ENCODE measurements at places on chromosomes 5 and 9.

GRCh38 chr5:35145012-35145411 is 85.3 kb downstream of the PRLR start:
- DNase-seq: no peak

GRCh38 chr9:95901506-95901905 is 26.0 kb downstream of the ERCC6L2 start:
- DNase-seq: no peak

- DNase-seq: peak; percentile 68
Observed at GRCh38 chr5:128920345-128921215, 44.7 kb upstream of the SLC27A6 start.

DNA sequence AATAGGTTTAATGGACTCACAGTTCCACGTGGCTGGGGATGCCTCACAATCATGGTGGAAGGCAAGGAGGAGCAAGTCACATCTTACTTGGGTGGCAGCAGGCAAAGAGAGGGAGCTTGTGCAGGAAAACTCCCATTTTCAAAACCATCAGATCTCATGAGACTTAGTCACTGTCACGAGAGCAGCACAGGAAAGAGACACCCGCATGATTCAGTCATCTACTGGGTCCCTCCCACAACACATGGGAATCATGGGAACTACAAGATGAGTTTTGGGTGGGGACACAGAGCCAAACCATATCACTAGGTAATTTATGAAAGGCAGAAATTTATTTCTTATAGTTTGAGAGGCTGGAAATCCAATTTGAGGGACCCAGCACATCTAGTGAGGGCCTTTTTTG is 40.0 kb downstream of the MTREX start:
- no peak for DNase-seq

DNA sequence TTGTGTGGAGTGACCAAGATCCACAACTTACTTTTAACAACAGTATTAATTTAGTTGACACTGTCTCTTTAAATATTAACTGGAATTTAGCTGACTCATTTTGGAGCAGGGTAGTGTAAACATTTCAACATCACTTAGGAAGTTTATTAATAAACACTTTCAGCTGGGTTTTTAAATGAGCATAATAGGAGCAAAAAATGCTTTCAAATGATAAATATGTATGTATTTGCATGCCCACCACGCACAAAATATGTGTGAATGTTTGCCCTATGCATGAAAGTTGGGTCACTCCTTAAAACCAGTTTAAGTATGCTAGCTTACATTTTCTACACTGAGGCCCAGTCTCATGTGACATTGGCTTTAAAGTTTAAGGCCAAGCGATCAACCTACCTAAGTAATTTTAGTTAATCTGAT is 2.9 kb downstream of the ZFAND5 start:
- DNase-seq: no peak

DNA sequence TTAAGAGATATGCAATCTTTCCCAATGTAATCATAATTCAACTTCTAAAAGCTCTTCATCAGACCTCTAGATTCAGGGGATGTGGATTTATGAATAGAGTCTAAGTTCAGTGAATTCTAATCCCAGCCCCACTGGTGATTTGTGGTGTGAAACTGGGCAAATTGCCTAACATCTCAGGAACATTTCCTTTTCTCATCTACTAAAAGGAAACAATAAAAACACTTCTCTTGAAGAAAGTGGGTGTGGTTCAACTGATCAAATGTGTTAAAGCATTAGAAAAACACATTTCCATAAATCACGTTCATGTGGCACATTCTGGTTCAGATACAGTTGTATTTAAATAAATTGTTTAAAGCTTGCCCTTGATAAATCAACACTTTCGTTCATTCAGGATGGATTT is 631.7 kb upstream of the CDH6 start:
- no peak for DNase-seq

DNA sequence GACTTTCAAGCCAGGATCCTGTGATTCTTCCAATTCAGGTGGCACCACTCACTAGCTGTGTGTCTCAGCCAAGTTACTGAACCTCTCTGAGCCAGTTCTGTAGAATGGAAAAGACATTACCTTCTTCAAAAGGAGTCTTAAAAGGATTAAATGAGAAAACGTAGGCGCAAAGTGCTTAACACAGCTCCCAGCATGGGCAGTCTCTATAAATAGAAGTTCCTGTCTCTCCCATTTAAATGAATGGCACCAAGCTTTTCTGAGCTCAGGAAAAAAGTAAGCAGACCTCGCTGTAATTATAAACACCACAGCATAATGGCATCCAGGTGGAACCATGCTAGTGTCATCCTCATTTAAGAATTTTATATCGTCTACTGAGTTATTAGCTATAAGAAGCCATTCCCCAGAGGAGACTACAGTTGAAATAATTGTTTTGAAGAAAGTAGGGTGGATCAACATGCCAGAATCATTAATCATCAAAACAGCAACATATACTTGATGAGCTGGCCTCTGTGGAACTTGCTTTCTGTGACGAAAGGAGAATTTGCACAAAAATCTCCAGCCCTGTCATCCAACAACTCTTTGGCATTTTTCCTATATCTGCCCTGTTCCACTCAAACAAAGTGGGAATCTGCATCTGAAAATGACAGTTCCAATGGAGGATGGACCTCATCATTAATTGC is 188.9 kb downstream of the SPOCK1 start:
- peak; percentile 79 for DNase-seq

GRCh38 chr5:104412649-104413240 is 850.2 kb upstream of the NUDT12 start:
- DNase-seq: peak; percentile 3

DNA sequence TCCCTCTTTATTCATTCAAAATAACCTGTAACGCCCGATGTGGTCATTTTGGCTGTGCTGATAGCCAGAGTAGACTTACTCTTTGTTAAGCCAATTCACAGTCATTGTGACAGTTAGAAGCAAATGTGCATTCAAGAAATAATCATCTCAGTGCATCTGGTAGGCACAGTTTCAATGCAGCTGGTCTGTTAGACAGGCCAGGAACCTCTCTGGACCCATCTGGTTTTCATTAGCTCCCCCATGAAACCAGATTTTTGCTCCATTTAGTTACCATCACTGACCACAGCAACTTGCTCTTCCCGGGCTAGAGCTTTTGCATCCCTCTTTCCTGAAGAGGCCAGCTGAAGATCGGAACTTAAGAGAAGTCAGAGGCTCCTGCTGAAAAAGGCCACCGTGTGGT is 284.2 kb downstream of the NSG2 start:
- no peak for DNase-seq

GRCh38 chr5:99453196-99453595 is 524.4 kb upstream of the CHD1 start:
- no peak for DNase-seq

- DNase-seq: no peak
Observed at GRCh38 chr9:128215491-128216409, 12.6 kb downstream of the DNM1 start.

- peak; percentile 67 for DNase-seq
Observed at GRCh38 chr5:66207800-66208561, 63.9 kb downstream of the SREK1 start.

DNA sequence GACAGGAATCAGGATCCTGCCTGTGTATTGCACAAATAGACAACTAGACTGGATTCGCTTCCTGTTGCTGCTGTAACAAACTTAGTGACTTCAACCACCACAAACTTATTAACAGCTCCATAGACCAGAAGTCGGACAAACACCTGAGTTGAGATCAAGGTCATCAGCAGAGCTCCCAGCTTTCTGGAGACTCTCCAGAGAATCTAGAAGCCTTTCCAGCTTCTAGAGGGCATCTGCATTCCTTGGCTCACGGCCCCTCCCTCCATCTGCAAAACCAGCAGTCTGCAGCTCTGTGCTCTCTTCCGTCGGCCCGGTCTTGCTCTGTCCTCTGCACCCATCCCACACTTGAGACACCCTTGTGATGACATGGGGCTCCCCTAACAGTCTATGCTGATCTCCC is 99.1 kb downstream of the KCNT1 start:
- DNase-seq: no peak

DNA sequence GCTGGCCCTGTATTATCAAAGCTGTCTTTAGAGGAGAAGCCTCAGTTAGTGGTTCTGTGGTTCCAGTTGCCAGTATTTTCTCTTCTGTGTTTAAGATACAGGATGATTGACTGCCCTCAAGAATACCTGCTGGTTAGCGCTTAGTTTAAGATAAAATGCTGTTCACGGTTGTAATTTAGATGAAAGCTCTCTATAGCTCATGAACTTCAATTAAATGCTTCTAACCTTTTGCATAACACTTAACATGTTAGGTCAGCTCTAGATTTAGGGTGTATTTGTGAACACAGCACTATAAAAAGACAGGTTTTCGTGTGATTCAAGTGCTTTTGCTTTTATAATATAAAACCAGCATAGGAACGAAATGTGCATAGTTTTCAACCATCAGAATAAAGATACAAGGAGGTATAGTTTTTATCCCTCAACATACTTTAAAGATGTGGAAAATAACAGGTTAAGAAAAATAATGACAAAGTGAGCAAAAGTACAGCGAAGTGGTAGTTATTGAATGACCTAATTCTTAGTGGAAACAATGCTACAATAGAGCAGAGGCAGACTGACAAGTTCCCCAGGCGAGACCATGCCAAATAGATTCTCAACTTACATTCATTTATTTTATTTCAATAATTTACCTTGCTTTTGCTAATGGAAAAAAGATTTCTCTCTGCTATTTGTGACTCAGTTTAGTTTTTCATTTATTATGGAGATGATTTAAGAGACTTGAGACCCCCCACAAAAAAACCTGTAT is 602.6 kb upstream of the DMAC1 start:
- no peak for DNase-seq

- DNase-seq: no peak
Observed at GRCh38 chr5:150227606-150228273, 37.9 kb downstream of the SLC6A7 start.

DNA sequence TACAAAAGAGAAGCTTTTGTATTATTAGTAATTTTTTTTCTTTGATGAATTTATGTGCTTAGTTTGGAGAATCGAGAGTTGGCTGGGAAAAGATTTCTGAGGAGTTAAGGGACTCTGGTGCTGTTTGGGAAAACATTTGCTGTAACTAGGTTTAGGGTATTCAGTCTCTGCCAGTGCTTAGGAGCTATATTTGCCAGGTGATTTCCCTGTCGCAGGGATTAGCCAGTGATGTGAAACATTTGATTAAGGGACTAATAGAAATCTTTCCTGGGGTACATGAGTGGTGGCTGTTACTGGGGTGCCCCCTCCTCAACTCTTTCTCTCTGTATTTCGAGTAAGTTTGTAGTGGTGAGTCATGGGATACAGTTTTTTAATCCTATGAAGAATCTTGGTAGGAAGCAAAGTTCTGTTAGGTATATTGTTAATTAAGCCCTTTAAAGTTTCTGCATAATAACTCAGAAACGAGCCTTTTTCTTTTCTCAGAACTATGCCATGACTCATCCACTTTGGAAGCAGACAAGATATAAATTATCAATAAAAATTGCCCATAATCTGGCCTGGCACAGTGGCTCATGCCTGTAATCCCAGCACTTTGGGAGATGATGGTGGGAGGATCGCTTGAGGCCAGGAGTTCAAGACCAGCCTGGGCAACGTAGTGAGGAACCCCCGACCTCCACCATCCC is 18.6 kb downstream of the RGMB start:
- peak; percentile 72 for DNase-seq

DNA sequence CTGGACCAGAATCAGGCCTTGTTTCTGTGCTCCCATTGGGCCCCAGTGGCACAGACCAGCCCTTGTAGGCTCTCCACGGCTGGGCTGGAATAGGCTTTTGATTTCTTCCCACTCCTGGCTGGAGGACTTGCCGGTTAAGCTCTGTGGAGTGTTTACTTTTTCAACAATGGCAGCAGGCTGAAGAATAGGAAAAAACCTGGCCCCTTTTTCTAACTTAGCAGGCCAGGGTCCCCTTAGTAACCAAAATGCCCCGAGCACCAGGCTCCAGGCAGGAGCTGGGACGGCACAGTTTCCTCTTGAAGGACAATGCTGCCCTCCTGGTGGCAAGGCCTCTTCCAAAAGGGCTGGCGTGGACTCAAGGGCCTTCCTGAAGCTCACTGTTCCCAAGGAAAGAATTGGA is 230.3 kb downstream of the CRB2 start:
- DNase-seq: no peak

- no peak for DNase-seq
Observed at GRCh38 chr9:17521100-17521855, 57.6 kb upstream of the SH3GL2 start.

DNA sequence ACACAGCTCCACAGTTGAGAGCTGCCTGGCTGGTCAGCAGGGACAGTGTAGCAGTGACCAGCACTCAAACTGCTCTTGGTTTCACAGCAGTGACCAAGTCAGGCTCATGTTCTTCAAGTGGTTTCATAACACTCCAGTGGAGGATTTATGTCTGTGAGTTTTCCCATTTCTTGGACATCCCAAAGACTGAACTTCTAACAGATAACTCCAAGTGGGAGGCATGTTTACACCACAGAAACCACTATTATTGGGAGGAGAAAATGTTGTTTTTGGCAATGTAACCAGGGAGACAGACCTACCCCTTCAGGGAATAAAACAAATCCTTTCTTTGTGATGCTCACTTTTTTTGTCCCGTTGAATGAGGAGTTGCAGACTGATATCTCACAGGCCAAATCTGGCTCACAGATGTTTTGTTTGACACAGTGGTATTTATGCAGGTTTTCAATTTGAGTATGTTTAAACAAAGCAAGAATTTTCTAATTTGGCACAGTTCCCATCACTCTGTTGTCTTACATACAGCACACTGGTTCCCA is 141.5 kb downstream of the RMI1 start:
- DNase-seq: no peak

DNA sequence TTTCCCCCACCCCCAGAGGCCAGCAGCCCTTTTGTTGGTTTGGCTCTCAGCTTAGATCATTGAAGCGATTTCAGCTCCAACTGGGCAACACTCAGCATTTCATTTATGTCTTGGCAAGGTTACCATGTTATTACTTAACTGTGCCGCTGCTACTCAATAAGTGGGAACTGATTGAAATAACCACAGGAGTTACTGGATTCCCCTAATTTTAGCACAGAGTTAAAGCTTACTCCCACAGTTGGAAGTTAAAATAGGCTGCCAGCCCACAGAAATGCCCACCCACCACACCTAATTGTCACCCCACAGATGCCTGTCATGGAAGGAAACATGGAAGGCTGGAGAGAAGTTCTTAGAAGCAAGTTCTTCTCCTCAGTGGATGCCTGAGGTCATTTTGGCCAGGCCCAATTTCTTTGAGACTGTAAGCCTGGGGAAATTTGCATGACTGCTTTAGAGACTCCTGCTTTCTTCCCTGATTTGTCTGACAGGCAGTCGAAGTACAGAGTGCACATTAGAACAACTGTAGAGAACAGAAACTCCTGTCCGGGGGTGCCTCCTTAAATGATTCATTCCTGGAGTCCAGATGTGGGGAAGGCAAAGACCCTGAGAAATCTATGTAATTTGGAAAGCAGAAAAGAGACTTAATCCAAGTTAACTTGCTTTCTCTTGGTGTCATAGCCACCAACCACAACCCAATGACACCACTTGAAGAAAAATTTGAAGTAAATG is 370.0 kb downstream of the ZSWIM6 start:
- DNase-seq: no peak

GRCh38 chr5:32129074-32129598 is 45.0 kb downstream of the GOLPH3 start:
- no peak for DNase-seq

- no peak for DNase-seq
Observed at GRCh38 chr9:120750421-120750820, 36.2 kb upstream of the MEGF9 start.
